Bronchial epithelial cell (primary cell): ENCODE measurements at places on chromosomes 13 and 19.
A peak's percentile ranks its signal among the peaks of the same experiment; 100 is the strongest.

DNA sequence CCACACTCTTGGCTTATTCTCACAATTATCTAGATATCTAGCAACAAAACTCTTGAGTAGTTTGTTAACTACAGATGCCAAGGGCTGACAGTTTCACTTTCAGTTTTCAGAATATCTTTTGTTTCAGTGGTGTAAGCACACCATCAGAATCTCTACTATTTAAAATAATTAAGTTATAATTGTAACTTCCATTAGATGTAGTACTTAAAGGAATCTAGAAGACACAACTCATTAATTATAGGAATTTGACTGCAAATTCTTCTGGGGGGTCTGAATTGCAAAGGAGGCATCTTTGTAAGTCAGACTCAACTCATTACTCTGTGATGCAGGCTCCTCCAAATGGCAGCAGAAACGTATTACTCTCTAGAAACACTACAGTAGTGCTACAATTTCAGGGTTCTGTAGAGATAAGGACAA is 44.9 kb upstream of the USPL1 start:
- DNase-seq = peak; percentile 39

DNA sequence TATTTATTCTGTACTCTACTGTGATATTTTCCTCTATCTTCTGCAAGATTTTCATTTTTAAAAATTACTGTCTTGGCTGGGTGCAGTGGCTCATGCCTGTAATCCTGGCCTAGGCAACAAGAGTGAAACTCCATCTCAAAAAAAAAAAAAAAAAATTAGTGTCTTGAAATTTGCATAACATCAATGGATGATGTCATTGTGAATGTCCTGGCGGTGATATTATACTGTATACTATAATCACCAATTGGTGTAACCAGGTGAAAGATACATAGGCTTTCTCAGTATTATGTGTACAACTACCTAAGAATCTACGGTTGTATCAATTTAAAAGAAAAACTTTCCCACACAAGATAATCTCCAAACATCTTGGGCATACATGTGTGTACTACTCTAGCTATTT is 15.2 kb downstream of the ZNF331 start:
- DNase-seq = peak; percentile 22

- DNase-seq = no peak
These were observed 2.2 kb downstream of the HCST start for GRCh38 chr19:35904311-35905068.

DNA sequence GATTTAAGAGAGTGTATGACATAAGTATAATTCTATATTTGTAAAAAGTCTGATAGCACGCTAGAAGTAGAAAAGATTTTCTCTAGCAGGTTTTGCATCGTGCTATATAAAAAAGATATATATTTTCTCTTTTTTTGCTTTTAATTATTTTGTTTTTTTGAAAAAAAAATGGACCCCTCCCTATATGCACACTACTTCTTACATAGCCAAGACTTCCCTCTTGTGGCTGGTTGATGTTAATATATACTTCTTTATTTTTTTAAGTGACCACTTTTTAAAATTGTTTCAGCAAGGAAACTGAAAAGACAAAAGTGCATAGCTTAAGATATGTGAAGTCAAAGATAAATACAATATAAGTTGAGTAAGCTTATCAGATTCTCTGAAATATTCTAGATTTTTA is 1202.8 kb downstream of the DIAPH3 start:
- DNase-seq = peak; percentile 6

GRCh38 chr13:80957019-80957655 is 616.2 kb upstream of the SPRY2 start:
- DNase-seq = no peak

DNA sequence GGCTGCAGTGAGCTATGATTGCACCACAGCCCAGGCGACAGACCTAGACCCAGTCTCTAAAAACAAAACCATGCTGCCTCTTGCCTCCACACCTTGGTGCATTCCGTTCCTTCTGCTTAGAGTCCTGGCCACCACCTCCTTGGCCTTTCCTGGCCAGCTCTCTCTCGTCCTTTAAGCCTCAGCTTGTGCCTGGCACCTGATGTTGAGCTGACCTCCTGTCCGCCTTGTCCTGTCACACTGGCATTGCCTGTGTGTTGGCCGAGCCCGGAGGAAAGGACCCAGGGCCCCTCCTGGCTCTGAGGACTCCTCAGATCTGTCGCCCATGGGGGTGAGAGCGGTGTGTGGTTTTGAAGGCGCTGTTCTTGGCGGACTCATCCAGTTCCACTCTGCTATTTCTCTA is 143.3 kb downstream of the STK24 start:
- DNase-seq = no peak

DNA sequence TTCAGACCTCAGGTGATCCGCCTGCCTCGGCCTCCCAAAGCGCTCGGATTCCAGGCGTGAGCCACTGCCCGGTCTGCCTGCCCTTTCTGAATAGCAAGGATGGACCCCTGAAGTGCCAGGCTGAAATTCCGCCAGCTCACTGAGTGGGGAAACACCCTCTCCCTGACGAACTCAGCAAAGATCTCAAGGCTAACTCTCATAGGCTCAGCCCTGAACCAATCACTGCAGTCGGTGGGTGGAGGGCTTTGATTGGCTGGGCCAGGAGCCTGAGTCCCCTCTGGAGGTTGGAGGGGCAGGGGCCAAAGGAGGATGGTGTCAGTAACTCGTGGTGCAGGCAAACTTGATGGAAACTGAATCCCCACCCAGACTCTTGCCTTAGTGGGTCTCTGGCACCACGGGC is 11.2 kb upstream of the COMP start:
- no peak for DNase-seq

- DNase-seq = no peak
These were observed 32.5 kb downstream of the CAPN12 start for GRCh38 chr19:38711726-38712153.

GRCh38 chr13:110471156-110471832 is 90.2 kb downstream of the RAB20 start:
- DNase-seq = no peak

DNA sequence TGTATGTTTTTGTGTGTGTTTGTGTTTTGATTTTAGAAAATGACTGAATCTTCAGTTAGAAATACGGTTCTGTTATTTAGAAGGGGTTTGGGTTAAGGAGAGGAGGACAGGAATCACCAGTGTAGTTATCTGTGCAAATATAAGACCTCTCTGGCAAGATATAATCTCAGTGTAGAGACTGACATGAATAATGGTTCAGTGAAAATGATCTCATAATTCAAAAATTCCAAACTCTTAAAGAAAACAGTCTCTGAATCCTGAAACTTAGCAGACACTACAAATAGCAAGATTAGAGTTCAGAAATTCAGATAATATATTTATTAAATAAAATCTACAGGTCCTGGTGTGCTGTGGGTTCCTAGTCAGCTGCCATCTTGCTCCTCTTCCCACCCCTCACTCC is 73.5 kb downstream of the PDS5B start:
- DNase-seq = no peak

DNA sequence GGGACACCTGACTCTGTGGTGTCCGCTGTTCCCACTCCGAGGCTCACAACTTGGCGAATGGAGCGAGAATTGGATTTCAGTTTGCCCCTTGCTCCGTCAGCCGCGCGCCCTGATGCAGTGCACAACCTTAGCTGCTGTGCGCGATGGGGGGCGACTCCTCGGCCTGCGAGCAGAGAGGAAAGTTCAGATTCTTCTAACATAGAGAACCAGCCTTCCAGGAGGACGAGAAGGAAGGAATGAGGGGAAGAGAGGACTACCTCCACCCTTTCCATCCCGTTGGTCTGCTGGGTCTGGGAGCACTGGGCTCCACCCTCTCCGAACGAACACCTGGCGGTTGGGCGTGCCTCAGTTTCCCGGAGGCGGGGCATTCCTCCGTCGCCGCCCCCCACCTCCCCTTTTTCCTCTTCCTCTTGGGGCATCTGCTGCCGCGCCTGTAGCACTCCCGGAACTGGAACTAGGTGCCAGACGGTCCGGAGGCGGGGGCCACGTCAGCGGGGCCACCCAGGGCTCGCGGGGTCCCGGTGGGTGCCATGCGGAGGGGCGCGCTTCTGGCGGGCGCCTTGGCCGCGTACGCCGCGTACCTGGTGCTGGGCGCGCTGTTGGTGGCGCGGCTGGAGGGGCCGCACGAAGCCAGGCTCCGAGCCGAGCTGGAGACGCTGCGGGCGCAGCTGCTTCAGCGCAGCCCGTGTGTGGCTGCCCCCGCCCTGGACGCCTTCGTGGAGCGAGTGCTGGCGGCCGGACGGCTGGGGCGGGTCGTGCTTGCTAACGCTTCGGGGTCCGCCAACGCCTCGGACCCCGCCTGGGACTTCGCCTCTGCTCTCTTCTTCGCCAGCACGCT is at the start of gene KCNK6:
TSS of gene KCNK6 (plus strand) at position 425 of the 838 bp plus-strand sequence. CDS start at position 531, 106 bp downstream.
- peak; percentile 48 for DNase-seq

DNA sequence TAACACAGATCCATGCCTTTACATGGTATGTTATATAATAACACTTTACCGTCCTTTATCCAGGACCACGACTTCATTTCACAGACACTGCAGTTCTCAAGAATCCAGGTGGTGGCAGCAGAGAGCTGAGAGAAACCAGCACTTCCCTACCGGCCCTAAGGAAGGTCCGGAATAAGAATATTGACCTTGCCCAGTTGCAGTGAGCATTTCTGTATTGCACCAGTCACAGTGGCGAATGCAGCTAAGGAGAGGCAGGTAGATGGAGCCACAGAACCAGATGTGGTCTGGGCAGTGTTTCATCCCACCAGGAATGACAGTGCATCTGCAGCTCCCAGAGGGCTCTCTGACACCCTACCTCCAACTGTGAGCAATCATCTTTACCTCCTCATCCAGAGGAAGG is 44.6 kb downstream of the ZNF787 start:
- DNase-seq = peak; percentile 44

DNA sequence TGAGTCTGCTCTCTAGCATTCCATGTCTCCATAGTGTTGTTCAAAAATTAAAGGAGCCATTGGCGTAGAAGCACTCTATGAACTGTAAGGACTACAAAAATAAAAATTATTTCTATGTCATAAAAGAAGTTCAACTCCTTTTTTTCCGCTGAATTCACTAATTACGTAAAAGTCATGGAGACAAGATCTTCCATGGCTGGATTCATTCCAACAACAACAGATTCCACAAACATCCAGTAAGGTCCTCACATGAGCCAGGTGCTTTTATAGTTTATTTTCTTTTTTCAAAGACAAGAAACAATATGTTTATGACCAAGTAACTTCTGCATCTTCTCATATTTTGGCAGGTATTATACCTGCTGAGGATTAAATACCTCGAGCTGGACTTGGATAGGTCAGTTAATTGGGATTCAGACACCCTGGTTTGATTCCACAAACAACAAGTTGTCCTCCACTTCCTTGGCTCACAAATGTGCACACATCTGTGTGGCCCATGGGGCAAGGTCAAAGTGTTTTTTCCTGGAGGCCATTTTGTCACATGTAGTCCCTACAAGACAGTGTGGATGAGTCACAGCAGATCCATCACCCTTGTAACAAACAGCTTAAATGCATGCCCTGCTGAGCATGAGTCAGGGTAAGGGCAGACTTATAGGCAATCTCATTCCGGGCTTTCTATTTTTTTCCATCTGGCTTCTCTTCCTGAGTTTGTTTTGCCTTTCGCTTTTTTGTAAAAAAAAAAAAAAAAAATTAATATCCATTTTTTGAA is 475.6 kb downstream of the COG6 start:
- DNase-seq = peak; percentile 72

DNA sequence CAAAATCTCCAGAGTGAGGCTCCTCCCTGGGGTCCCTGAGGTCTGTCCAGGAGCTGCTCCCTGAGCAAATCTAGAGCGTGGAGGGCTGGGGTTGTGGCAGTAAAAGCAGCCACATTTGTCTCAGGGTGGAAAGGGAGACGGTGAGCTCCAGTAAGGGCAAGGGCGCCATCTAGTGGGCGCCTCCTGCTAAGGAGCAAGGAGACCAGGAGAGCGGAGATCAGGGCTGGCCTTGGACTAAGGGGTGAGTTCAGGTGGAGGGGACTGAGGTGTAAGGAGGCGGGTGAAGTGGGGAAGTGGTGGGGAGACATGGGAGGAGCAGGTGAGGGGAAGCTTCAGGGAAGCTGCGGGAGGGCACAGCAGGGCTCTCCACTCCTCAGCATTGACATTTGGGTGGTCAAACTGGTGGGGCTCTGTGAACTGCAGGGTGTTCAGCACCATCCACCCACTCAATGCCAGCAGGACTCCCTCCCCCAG is 5.3 kb upstream of the CEACAM21 start:
- peak; percentile 47 for DNase-seq

DNA sequence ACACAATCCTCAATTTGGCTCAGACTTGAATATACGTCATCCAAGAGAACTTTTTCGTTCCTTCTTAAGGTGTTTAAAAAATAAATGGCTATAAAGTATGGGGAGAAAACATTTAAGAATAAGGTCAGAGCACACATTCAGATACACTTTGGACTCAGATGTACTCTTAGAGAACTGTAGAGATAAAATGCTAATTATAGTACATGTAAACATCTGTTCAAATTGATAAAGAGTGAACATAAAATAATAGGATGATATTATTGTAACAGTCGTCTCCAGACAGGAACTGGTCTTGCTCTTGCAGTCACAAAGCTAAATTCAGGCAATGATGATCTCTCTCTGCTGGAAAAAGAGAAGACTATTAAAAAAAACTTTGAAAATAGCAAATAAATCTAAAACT is 91.4 kb downstream of the RBM26 start:
- no peak for DNase-seq

DNA sequence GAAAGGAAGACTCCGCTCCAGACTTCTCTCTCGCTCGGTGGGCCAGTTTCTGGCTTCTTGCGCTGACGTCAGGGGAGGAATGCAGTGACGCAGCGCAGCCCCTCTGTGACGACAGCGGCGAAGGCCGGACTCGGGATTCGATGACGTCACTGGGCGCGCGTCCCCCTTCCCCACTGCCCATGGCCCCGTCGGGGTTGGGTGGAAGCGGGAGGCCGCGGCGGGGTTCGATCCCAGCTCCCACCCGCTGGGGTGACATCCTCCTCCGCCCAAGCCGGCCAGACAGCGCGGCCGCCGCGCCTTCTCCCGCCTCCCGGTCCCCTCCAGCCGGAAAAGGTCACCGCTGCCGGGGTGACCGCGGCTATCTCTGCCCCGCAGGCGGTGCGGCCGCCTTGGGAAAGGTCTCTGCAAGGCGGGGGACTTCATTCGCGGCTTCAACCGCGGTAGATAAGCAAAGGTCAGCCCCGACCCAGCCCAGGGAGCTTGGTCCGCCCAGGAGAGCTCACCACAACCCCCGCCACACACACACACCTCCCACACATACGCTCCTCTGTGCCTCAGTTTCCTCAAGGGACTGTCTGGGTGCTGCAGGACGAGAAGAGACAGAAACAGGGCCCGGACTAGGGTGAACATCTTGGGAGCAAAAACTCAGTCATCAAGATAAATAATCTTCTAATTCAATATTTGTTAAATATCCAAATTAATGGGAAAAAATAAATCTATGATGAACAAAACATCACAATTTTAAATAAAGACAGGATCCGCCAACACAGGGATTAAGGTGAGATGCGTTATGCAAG is 844 bp upstream of the RFX1 start:
- no peak for DNase-seq

GRCh38 chr19:38061294-38061693 is 154.3 kb downstream of the SIPA1L3 start:
- DNase-seq = peak; percentile 35

DNA sequence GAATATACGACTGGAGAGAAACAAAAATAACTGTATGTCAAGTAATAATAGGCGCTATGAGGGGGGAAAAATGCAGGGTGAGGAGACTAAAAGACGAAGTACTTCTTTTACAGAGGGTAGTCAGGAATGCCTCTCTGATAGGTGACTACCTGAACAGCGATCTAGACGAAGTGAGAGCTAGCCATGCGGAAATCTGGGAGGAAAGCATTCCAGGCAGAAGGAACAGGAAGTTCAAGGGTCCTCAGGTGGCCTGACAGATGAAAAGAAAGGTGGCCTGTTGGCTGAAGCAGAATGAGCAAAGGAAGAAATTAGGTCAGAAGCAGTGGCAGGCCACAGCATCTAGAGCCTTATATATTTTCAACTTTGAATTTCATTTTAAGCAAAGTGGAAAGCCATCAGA is 13.3 kb downstream of the ZDHHC20 start:
- DNase-seq = no peak

- DNase-seq = no peak
These were observed 395.2 kb downstream of the MYO16 start for GRCh38 chr13:109024611-109025010.
